ENCODE measurements at places on chromosomes 3 and 15.

GRCh38 chr3:150271591-150271960, 136.5 kb upstream of the TSC22D2 start:
- DNase-seq = no peak

DNA sequence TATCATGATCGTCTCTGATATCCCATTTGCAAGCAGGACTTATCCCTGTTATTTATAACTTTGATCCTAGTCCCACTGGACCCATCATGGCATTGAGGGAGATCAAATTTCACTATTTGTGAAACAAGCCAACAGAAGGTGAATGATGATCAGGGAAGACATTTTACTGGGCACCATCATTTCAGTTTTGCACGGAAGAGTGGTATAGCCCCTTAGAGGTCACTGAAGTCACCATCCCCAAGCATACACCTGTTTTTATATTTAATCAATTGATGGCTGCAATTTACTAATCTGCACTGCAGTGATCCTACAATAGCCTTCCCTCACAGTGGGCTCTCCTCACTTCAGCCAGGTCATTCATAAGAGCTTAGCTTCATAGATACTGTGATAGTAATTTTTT, 132.4 kb downstream of the FHIT start:
- DNase-seq = no peak

DNA sequence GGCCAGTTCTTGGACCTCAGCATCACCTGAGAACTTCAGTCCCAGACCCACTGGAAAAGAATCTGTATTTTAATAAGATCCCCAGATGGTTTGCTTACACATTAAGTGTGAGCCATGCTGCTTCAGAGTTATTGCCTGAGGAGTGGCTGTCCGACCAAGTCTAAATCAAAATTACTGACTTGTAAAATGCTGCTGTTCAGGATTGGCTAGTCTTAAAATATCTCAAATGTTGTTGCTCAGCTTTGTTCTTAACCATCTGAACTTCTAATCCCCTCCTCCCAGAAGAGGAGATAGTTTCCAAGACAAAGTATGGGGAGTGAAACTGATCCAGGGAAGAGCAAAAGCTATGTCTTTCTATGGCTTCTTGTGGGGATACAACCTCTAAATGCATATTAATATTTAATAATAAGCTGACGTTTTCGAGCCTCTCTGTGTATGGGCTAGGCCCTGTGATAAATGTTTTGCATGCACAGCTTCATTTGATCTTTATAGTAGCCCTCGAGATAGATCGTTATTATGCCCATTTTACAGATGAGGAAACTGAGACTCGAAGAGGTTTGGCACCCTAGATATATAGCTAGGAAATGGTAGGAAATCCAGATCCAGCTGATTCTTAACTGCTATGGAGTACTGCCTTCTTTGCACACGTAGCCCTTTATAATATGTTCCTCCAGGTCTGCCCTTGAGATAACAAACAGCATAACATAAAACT, 52.2 kb downstream of the DNASE1L3 start:
- no peak for DNase-seq

DNA sequence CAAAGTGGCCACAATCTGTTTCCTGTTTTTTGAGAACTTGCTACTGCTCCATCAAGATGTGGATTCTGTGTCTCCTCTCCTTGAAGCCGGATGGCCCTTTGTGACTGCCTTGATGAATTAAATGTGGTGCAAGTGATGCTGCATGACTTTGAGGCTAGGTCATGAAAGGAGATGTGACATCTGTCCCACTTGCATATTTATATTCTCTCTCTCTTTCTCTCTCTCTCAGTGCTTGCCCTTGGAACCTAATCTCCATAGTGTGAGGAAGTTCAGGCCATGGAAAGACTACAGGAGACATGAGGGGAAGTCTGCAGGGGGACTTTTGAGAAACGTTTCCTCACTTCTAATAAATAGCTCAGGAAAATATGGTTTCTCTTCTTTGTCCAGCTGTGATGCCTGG, 50.0 kb upstream of the ADPGK start:
- DNase-seq = no peak

GRCh38 chr3:181741417-181741816, 29.7 kb downstream of the SOX2 start:
- DNase-seq = no peak

GRCh38 chr15:66757521-66757920, 55.5 kb downstream of the SMAD6 start:
- no peak for DNase-seq

DNA sequence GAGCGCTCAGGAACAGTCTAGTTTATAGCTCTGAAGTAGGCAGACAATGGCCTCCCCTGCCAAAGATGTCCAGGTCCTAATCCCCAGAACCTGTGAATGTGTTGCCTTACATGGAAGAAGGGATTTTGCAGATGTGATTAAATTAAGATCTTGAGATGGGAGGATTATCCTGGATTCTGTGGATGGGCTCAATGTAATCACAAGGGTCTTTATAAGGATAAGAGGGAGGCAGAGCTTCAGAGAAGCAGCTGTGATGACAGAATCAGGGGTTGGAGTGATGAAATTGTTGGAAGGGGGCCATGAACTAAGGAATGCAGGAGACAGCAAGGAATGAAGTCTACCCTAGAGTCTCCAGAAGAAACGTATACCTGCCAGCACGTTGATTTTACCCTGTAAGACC, 14.0 kb upstream of the GK5 start:
- DNase-seq = no peak

- DNase-seq = no peak
Measured at GRCh38 chr3:104412608-104413580, 953.8 kb upstream of the ALCAM start.

- no peak for DNase-seq
Measured at GRCh38 chr15:50594311-50594710, 47.8 kb upstream of the USP50 start.

DNA sequence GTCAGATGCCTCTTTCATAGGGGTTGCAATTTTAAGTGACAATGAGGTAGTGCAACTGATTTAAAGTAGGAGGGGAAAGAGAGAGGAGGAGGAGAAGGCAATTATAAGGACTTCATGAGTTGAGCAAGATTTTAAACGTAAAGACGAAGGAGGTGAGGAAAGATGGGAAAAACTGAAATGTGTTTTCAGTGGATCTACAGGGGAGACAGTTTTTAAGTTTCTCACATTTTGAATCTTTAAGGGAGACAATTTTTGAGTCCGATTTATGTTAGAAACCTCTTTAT, 68.7 kb upstream of the LIMD1 start:
- no peak for DNase-seq

DNA sequence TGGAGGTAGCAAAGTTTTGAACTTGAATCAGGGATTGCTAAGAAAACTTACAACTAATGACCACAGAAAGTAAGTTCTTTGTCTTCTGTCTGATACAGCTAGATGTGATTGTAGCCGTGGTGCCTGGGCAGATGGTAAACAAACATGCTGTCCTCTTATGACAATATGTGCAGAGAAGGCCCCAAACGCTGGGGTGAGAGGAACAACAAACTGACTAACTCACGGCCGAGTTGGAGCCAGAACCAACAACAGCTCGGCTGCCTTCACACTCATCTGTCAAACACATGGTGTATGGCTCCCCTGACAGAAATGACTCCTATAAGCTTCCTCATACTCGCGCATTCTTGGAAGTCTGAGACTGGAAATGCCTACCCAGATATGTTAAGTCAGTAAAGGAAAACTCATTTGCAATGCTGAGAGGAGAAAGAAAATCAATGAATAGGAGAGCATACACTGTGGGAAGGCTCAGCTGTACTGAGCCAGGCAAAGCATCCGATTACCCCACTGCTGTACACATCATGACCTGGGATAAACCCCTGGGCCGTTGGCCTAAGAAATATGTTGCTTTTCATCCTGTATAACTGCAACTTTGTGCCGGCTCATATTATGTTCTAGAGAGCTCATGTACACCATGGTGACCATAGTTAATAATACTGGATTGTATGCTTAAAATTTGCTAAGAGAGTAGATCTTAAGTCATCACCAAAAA, 5.7 kb downstream of the THBS1 start:
- no peak for DNase-seq

DNA sequence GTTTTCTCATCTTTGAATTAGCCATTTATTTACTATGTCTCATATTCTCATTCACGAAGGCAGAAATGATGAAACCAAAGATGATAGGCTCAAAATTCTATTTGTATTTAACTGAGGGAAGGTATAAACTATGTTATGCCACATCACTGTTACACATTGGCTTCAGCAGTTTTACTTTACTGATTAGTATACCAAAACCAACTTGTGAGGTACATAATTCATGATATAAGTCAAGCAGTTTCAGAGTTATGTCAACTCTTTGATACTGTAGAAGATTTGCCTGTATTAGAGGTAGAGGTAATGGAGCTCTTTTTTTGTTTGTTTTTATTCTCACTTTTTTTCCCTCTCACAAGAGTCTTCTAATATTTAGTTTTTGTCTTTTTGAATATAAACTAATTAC, 22.9 kb downstream of the CHMP2B start:
- no peak for DNase-seq

GRCh38 chr3:176106380-176106779, 1090.9 kb downstream of the TBL1XR1 start:
- no peak for DNase-seq

- no peak for DNase-seq
Measured at GRCh38 chr3:148534089-148534988, 163.4 kb upstream of the AGTR1 start.

GRCh38 chr3:172673210-172673679, 37.6 kb downstream of the NCEH1 start:
- peak; percentile 39 for DNase-seq

- DNase-seq = no peak
Measured at GRCh38 chr3:140568842-140569520, 108.9 kb upstream of the TRIM42 start.

- DNase-seq = no peak
Measured at GRCh38 chr3:194367992-194368841, 1.3 kb downstream of the LRRC15 start.

DNA sequence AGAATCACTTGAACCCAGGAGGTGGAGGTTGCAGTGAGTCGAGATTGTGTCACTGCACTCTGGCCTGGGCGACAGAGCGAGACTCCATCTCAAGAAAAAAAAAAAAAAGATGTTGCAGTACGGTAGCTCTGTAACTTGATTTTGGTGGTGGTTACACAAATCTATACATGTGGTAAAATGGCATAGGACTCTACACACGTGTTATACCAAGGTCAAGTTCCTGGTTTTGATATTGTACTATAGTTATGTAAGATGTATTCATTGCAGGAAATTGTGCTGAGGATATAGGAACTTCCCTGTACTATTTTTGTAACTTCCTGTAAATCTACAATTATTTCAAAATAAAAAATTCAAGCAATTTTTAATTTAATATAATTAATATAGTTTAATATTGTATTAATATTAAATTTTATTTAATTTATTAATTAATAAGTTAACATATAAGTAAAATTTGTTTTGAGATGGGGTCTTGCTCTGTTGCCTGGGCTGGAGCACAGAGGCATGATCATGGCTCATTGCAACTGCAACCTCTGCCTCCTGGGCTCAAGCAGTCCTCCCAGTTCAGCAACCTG, 9.9 kb downstream of the MYD88 start:
- DNase-seq = no peak

DNA sequence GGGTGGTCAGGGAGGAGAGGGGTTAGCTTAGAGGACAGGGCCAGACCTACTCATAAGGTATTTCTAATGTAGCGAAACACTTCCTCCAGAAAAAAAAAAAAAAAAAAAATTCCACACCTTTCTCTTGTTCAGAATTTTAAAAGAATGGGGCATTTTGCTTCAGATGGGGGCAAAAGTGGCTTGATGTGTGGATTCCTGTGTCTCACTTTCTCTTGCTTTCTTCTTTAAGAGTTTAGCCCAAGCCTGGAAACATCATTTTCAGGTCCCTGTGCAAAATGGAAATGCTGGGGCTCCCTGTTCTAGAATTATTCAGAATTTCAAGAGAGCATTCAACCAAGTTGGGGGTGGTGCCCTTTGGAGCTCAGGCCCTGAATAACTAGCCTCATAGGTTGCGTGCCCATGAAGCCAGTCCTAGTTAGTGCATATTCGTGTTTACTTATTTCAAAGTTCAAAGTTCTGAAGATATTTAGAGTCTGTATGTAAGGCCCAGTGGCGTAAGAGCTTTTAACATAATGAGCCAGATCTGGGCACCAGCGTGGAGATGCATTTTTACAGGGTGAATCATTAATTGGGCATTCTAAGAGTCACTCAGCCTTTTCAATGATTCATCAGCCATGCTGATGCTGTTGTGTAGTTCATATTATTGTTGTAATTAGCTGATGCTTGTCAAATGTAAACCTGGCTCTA, 104.5 kb downstream of the RPLP1 start:
- DNase-seq = no peak

All from activated CD4-positive, alpha-beta T cell treated with anti-CD3 and anti-CD28 coated beads for 24 hours (primary cell).